GM18507 (cell line): ENCODE measurements at places on chromosomes 3 and 15.
A peak's percentile ranks its signal among the peaks of the same experiment; 100 is the strongest.

- no peak for DNase-seq
Measured at GRCh38 chr15:32152574-32152973, 122.3 kb downstream of the CHRNA7 start.

DNA sequence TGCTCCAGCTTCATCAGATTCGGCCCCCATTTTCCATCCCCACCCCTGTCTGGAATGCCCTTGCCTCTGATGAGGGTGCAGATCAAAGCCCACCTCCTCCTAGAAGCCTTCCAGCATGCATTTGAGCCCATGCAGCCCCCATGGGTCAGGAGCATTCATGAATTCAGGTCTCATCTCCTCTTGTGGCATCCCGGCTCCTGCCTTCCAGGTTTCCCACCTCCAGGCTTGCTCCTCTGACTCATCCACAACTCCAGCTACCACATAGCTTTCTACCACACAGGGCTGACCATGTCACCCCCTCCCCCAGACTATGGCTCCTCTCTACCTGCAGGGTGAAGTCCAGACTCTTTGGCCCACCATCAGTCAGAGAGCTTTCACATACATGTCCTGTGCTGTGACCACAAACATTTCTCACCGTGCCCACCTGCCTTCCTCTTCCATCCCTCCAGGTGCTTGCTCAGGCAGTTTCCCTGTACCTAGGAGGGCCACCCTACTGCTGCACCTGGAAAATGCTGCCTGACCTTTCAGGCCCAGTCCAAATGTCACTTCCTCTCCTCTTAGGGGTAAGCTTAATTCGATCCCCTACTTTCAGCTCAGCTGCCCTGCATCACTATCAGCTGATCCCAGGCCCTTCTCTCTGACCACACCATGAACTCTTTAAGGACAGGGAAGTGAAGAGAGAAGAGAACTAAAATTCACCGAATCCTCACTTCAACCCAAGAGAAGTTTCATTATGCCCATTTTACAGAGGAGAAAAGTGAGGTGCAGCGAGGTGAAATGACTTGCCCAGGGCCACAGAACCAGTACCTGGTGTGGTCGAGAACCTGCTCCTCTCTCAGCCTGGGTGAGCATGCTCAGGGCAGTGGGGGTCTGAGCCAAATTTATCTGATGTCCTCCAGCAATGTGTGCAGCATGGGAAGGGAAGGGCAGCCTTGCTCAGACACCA lies 13.7 kb upstream of the FGD5 start:
- no peak for DNase-seq

GRCh38 chr3:190614226-190615059 lies 100.6 kb downstream of the IL1RAP start:
- DNase-seq, result no peak

DNA sequence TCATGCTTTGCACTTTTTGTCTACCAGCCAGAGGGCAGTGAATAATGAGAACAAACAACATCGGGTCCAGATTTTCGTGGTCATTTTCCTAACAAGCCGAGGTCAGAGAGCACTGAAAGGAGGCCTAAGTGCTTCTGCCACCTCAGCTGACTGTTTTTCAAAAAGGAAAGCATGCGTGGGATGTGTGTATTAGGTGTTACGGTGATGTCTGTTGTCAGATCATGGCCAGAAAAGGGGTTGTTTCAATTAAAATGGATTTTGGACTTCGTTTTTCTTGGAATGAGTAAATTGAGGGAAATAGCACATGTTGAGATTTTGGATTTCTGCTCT lies 99.5 kb downstream of the APBA2 start:
- DNase-seq, result no peak

DNA sequence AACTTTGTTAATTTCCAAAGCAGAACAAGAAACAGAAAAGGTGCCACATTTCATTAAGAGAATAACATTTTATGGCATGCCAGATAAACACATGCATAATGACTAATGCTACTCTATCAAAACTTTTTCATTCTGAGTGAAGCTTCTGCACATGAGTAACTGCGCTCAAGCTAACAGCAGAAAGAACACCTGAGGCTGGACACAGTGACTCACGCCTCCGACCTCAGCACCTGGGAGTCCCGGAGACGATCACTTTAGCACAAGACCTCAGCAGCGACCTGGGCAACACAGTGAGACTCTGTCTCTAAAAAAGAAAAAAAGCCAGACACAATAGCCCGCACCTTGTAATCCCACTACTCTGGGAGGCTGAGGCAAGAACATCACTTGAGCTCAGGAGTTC lies 70.6 kb downstream of the ACAP2 start:
- DNase-seq, result no peak

DNA sequence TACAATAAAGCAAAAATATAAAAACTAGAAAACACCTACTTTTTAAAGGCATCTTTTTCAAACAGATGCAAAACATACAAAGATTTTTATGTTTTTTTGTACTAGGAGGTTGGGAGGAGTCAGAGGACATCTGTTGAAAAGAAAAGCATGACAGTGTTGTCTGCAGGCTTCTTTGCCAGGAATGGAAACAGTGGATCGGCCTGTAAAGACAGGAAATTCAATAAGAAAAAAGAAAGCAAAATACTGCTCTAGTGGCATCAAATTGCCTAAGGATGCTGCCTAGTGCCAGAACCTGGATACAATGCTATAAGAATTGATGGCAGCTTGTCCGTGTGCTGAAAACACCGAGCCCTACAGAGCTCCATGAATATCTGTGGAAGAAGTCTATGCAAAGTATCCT lies 69.9 kb downstream of the TBC1D5 start:
- DNase-seq, result no peak

DNA sequence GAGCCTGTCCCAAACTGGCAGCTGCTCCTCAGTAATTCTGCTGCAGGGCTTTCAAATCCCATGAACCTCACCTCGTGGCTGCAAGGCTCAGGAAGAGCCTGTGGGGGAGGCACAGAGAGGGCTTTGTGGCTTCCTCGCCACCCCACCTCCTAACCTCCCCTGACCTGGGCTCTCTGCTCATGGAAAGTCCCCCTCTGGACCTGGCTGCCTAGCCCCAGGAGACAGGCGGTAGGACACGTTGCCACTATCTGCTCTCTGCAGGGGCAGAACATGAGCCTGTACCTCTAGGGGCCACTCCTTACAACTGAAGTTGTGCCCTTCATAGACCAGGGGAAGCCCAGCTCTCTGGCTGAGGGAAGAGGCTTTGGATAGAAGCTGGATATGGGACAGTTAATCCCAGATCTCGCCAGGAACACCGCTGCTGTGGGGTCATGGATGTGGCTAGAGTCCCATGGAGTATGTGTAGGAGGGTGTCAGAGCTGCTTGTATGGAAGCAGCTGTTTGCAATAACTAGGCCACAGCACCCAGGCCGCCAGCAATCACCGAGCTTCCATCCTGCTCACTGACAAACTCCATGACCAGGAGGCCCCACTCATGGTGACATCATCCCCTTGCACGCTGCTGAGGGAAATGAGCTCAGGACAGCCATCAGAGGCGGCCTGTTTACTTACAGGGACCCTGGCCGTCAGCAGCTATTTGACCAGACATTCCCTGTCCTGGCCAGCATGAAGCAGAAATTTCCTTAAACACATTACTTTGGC lies 34.0 kb upstream of the CILP start:
- no peak for DNase-seq

GRCh38 chr15:100241572-100242482 lies 99.9 kb downstream of the ADAMTS17 start:
- no peak for DNase-seq

DNA sequence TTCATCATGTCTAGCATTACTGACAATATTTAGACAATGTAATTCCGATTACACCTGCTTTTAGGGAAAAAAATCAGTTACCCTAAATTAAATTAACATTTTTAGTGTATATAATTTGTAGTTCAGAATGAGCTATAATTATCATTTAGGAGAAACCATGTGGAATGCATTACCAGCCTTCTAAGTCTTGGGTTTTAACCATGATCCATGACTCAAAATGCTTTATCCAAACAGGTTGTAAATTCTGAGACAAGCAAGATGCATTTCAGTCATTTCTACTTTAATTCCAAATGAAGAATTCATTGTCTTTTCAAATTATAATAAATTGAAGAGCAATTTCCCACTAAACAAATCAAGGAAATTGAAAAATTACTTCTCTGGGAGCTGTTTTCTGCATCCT lies 243.7 kb upstream of the LRIG1 start:
- DNase-seq, result no peak

GRCh38 chr3:143847787-143848631 lies at the start of gene SLC9A9:
Gene SLC9A9 (minus strand): TSS chr3:143848468. CDS start chr3:143848322, 146 bp downstream.
- DNase-seq, result peak; percentile 22

DNA sequence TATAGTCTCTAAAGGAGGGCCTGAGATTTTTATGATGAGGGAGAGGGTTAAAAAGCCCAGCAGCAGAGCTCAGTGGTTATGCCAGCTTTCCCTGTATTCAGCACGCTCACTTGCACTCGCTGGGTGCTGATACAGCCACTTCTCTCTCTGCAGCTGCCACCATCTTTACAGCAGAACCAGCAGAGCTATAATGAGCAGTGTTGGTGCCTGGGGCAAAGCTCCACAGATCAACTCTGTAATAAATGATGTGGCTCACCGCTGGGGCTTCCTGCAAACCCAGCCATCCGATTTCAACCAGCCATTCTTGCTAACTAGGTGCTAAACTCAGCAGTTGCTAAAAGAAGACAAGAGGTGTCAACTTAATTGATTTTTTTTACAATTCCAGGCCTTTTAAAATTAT lies 48.0 kb downstream of the ARNT2 start:
- no peak for DNase-seq

DNA sequence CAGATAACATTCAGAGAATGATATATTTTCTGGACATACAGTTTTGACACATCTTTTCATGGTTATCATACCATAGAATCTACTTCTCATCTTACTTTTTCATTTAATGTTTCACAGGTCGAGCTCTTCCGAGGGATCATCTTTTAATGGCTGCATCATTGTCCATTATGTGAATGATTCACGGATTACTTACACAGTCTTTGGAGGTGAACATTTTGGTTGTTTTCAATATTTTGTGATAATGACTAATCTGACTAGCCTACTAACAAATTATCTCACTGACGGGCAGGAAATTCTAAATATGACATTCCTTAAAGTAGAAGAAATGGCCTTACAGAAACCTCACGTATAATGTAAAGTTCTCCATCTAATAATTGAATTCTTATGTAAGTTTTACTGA lies 209.1 kb upstream of the STRIT1 start:
- DNase-seq, result no peak

GRCh38 chr15:89075846-89076245 lies 12.4 kb upstream of the ABHD2 start:
- no peak for DNase-seq

- DNase-seq, result no peak
Measured at GRCh38 chr3:182618085-182618732, 175.1 kb upstream of the ATP11B start.

- DNase-seq, result no peak
Measured at GRCh38 chr15:101486696-101487459, 2.6 kb downstream of the PCSK6 start.

- no peak for DNase-seq
Measured at GRCh38 chr15:77384086-77384485, 35.8 kb downstream of the PEAK1 start.

DNA sequence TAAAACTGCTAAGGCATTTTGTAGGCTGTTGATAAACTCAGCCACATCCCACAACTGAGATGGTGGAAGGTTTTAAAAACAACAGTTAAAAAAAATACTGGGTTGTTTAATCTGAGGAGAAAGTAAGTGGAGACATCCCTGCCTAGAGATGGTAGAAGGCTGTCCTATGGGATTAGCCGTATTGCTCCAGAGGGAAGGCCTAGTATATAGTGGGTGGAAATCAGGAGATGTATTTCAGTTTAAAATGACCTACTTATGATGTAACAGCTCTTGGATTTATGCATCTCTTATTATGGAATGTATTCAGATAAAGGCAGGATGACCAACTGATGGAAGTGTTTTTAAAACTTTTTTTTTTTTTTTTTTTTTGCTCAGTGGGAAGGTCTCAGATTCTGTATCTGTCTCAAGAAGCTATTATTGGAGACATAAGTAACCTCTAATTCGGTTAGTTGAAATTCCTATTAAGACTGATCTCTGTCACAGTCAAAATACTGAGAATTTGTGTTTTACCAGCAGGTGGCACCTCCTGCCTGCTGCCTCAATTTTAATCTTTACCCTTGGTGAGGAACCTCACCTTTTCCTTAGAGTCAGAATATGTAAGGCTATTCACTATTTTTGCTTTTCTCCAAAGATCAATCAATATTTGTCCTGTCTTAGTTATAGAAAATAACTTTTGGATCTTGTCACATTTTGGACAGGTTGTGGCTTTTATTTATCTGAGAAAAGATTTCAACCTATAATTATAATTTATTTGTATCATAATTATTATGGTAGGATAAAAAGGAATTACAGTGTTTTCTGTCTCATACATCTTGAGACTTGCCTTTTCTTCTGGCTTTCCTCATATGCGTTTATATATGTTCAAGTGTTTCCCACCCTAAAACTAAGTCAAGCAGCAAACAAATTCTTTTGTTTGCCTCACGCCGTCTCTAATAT lies 63.0 kb downstream of the VPS8 start:
- peak; percentile 2 for DNase-seq

- no peak for DNase-seq
Measured at GRCh38 chr3:39125841-39126500, 18.5 kb downstream of the TTC21A start.

GRCh38 chr3:53729618-53730017 lies 116.6 kb downstream of the CHDH start:
- no peak for DNase-seq

DNA sequence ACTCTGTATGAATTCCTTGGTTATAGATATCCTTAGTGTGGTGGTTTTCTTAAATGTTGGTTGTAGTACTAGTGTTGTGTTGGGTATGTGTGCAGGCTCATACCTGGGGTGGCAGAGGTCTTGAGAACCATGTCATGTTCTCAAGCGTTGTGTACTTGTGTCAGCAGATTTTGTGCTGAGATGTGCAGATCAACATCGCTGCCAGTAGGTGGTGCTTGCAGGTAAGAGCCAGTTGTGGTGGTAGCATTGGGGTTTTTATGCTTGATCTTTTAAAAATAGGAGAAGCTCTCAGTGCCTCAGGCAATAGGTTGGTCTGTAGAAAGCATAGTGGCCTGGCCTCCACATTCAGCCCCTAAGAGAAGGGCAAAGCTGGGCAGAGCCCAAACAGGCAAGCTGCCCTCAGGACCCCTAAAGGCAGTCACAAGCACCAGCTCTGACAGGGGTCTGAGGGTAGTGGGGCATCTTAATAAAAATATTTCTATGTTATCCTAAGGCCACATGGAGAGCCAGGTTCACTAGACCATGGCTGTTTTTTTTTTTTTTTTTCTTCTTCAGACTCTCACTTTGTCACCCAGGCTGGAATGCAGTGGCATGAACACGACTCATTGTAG lies 164.0 kb downstream of the IL20RB start:
- no peak for DNase-seq

- no peak for DNase-seq
Measured at GRCh38 chr3:122620399-122620798, 42.9 kb downstream of the PARP15 start.

DNA sequence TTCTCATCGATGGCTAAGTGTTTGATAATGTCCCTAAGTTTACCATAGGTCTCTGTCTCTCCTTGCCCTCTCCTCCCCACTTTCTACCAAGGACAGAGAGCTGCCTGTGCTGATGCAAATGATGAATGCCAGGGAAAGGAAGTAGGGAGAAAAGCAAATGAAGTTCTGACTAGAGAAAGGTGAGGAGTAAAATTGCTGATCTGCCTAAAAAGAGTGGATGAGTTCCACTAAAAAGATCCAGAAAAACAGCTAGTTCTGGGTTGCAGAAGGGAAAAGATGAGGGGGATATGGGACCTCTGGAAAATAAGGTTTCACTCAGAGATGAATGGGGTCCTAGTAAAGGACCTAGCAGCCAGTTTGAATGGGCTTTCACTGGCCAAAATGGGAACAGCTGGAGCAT lies 13.8 kb downstream of the MYZAP start:
- no peak for DNase-seq

- no peak for DNase-seq
Measured at GRCh38 chr3:174253196-174253823, 605.8 kb upstream of the NAALADL2 start.

- no peak for DNase-seq
Measured at GRCh38 chr3:32780735-32781210, 37.0 kb upstream of the TRIM71 start.
